ENCODE measurements at places on chromosomes 6 and 20.

GRCh38 chr20:50546729-50547314 lies 36.6 kb downstream of the PTPN1 start:
- no peak for DNase-seq

GRCh38 chr6:94227741-94228140 lies 808.4 kb upstream of the EPHA7 start:
- DNase-seq: no peak

- DNase-seq: no peak
Observed at GRCh38 chr20:47857569-47858464, 72.5 kb upstream of the SULF2 start.

DNA sequence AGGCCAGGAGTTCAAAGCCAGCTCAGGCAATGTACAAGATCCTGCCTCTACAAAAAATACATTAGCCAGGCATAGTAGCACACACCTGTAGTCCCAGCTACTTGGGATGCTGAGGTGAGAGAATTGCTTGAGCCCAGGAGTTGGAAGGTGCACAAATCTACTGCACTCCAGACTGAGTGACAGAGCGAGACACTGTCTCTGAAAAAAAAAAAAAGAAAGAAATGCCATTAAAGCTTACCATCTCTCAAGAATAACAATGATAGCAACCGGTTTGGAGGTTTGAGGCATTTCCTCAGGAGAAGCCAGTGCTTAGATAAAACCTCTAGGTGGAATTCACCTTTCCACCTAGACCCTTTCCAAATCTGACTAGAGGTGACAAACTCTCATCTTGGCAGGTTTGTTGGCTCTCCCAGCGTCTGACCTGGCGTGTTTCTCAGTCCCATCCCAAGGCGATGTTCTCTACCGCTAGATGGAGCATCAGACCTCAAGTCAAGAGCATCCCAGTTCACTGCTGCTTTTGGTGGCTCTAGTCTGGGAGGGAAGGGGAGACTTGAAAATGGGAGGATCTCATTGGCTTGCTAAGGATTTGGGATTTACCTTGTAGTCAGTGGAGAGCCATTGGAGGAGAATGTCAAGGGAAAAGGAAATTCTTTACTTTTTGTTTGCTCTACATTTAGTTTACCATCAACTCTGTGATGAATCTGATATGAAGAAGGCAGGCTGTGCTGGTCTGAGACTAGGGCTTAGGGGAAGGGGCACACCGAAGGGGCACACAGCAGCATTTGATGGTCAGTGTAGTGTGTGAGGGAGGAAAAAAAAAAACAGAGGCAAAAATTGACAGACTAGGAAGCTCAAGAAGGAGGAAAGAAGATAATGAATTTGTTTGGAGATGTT lies 67.9 kb downstream of the NCOA7 start:
- DNase-seq: no peak

DNA sequence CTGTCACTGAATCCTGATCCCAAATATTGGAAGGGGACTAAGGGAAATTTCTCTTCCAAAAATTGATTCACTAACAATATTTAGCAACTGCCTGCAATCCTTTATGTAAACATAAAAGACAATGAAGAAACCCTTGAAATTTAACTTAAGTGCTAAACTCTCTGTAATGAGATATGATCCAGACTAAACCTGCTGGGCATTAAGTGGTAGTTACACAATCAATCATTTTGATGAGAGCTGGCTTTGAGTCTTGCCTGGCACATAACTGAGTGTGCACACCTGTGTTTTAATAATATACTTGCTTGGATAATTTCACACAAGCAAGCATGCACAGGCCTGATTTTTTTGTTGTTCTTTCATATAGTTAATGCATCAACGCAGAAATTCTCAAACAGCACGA lies 9.8 kb upstream of the ZFP64 start:
- DNase-seq: no peak

Measured in activated gamma-delta T cell (primary cell).